Stimulated activated CD4-positive, alpha-beta T cell treated with anti-CD3 and anti-CD28 coated beads, TNF-alpha, amount 100 ng/mL, for 1 hour (primary cell): ENCODE measurements at places on chromosomes 3 and 15.

DNA sequence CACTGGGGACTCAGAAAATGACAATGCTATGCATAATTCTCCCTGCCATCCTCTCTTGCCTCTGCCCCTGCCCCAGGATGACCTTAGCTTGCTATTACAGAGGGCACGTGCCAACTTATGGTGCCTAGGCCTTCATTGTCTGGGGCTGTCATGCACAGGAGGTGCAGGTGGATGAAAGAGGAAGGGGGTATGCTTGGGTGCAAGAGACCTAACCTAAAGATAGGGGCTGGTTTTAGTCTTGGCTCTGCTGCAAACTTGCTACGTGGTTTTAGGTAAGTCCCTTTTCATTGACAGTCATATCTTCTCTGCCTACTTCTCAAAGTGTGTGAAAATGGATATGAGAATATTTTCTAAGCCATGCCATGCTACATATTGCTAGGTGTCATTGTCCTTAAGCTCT is 161.3 kb downstream of the EPHB1 start:
- no peak for DNase-seq

DNA sequence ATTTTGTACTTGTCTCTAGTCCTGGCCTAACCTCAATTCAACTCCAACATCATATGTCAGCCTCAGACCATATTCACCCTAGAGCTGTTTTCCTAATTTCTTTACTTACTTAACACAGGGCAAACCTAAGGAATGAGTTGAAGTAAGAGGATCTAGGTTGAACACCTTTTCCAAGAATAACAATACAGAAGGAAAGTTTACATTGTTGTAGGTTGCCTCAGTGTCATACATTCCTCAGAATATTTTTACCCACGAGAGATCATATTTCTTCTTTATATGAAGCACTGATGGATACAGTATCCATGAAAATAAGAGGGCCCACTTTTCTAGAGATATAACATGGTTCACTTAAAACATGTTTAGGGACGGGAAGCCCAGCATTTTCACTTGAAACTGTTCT is 369.5 kb downstream of the CNTN6 start:
- DNase-seq, result no peak

DNA sequence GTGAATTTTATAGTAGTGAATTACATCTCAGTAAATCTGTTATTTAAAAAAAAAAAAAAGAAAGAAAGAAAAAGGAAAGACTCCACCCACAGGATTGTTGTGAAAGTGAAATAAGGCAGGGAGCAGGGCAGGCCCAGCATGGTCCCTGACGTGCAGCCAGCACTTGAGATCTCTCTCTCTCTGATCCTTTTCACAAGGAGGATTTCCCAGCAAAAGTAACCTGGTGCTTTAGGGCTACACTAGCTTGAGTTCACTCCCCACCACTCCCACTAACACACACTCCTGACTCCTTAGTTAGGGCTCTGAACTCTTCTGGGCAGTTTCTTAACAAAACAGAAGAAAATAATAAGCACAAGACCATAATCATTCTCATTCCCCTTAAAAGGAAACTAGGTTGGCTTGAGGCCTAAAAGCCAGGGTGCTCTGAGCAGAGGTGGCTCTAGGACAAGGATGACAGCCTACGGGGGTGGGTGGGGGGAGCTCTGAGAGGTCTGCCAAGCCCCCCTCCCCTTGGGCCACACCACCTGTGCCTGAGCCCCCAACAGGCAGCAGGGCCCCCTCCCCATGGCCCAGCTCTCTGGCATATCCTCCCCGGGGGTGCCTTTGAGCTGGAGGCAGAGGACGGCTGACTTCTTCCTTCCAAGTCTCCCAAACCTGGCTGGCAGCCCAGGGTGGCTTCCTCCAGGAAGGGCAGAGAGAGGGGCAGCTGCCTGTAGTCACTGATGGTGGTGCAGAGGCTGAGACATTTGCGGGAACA is 856 bp downstream of the TMEM40 start:
- DNase-seq, result no peak

DNA sequence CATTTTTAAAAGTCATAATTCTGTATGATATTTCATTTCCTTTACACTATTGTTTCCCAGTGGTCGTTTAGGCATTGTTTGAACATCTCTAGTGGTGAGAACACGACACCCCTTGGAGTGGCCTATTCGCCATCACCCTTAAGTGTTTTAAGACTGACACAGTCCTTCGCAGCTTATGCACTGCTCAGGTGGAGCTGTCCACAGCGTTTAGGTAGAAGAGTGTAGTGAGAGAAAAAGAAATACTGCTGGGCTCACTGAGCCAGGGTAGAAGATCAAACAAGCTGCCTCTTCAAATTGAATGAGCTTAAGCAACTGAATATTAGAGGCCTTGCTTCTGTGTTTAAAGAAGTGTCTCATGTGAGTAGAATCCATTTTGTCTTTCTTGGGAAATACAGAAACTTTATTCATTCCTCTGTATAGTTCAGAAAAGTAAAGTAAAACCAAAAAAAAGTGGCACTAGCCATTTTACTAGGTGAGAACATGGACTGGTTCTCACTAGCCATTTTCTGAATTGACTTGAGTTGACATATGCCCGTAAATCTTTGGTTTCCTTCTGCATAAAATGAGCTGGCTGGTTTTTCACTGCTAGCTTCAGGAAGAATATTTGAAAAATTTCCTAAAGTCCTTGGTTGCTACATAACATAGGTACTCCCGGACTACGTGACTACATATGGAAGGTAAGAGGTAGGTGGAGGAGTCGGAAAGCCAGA is 155.9 kb downstream of the P3H2 start:
- no peak for DNase-seq

- no peak for DNase-seq
Measured at GRCh38 chr3:26368312-26368711, 254.3 kb upstream of the LRRC3B start.

GRCh38 chr3:137792626-137793271 is 28.6 kb downstream of the SOX14 start:
- DNase-seq, result no peak

- DNase-seq, result no peak
Measured at GRCh38 chr3:18745472-18745871, 320.3 kb upstream of the SATB1 start.

DNA sequence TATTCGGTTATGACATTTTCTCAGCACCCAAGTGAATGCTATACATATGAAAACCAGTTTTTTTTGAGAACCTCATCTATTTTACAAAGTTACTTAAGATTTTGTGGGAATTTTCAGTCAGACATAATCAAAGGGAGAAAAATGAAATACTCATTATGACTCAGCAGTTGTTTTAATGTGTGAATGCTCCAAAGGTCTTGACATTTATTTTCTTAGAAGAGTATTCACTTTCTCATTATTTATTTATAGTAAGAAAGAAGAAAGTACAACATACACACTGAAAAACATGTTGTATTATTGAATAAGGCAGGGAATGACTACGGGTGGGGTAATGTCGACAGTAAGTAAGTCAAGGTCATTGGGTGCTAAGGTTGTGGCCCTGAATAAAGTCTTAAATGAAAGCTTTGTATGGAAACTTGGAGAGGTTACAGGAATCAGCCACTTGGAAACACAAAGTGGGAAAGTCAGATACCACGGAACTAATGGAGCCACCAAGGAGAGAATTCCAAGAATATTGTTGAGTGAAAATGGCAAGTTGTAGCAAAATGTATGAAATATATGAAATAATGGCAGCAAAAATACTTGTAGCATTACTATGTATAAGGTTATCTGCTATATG is 844.5 kb downstream of the TBL1XR1 start:
- no peak for DNase-seq

DNA sequence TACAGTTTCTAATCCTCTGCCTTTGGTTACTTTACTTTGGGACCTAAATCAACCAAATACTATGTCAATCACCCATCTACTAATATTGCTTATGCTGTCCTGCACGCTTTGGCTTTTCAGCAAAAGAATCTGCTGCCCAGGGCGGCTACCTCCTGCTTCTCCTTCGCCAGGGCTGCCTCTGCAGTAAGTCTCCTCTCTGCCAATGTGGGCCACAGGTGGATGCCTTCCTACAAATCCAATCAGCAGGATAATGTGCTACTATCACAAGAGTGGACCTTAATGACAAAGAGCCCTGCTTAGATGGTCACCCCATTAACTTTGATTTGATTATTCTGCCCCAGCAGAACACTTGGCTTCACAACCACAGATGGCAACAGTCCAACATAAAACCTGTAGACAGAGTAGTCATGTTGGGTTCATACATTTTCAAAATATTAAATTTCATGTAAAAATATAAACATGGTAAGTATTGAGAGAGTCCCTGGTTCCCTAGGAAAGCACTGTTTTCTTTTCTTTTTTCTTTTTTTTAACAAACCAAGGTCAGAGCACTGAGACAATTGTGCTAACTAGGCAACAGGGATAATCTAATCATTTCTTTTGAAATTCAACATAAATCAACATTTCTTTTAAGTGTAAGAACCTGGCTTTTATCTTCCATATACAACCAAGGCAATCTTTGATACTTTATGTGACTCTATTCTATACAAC is 298.3 kb downstream of the ZBTB20 start:
- no peak for DNase-seq

- DNase-seq, result no peak
Measured at GRCh38 chr3:66499881-66500575, 794 bp downstream of the LRIG1 start.

- no peak for DNase-seq
Measured at GRCh38 chr3:14267976-14268375, 89.4 kb downstream of the LSM3 start.

GRCh38 chr3:51557993-51558392 is 19.5 kb downstream of the RAD54L2 start:
- DNase-seq, result no peak

- no peak for DNase-seq
Measured at GRCh38 chr3:194446172-194446571, 40.6 kb downstream of the ATP13A3 start.

GRCh38 chr3:113897373-113897777 is 50.4 kb upstream of the ZDHHC23 start:
- no peak for DNase-seq

- DNase-seq, result no peak
Measured at GRCh38 chr15:68683551-68683950, 104.8 kb downstream of the CORO2B start.

GRCh38 chr15:80107774-80108173 is 45.0 kb upstream of the FAH start:
- DNase-seq, result no peak

DNA sequence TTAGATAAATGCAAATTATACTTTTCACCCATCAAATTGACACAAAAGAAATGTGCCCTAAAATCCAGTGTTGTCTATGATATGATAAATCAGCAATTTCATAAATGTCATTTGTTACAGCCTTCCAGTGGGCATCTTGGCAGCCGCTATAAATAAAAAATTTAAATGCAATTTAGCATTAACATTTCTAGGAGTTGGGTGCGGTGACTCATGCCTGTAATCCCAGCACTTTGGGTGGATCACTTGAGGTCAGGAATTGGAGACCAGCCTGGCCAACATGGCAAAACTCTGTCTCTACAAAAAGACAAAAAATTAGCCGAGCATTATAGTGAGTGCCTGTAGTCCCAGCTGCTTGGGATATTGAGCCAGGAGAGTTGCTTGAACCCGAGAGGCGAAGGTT is 65.9 kb upstream of the POMGNT2 start:
- no peak for DNase-seq

- DNase-seq, result no peak
Measured at GRCh38 chr15:72082176-72082575, 35.8 kb downstream of the MYO9A start.

GRCh38 chr15:79615754-79616153 is 183.6 kb downstream of the MINAR1 start:
- no peak for DNase-seq

- DNase-seq, result no peak
Measured at GRCh38 chr15:26974120-26974780, 3.3 kb downstream of the GABRG3 start.

GRCh38 chr15:62075595-62076277 is 9.0 kb downstream of the C2CD4A start:
- DNase-seq, result no peak

DNA sequence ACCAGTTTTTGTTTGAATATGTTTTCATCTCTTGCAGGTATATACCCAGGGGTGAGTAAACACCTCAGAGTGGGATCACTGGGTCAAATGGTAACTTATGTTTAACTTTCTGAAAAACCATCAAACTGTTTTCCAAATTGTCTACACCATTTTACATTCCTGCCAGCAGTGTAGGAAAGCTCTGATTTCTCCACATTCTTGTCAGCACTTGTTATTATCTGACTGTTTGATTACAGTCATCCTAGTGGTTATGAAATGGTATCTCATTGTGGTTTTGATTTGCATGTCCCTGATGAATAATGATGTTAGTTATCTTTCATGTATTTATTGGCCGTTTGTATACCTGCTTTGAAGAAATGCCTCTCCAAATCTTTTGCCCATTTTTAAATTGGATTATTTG is 13.8 kb downstream of the FSD2 start:
- DNase-seq, result no peak

DNA sequence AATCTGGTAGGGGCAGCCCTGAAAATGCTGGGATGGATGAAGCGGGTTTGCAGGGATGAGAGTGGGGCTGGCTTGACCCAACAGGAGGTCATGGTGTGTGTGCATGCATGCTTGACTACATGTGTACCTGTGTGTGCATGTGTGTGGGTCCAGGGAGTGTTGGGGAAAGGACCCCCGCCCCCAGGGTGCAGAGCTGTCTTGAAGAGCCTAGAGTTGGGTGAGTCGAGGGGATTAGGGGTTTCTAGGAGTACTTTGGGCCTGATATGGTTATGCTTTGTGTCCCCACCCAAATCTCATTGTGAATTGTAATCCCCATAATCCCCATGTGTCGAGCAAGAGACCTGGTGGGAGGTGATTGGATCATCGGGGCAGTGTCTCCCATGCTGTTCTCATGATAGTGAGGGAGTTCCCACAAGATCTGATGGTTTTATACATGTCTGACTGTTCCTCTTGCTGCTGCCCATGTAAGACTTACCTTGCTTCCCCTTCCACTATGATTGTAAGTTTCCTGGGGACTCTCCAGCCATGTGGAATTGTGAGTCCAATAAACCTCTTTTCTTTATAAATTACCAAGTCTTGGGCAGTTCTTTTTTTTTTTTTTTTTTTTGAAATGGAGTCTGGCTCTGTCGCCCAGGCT is 5.2 kb upstream of the LCTL start:
- DNase-seq, result no peak

DNA sequence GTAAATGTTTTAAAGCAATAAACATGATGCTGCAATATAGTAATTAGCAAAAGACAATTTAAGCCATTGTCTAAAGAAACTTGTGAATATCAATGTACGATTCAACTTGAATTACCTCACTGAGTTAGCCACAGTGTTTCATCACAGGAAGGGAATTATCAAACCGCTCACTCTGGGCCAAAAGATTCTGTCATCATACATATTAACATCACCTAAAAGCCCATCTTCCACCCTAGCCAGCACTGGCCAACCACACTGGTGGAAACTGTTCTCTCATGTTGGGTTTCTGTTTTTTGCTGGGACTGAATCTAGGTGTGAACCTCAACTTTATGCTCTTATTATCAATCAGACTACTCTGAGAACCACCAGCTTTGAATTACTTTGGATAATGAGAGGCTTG is 497.7 kb upstream of the THBS1 start:
- DNase-seq, result no peak
